GM23338 (cell line): ENCODE measurements at places on chromosomes 2 and 18.
A peak's percentile ranks its signal among the peaks of the same experiment; 100 is the strongest.

DNA sequence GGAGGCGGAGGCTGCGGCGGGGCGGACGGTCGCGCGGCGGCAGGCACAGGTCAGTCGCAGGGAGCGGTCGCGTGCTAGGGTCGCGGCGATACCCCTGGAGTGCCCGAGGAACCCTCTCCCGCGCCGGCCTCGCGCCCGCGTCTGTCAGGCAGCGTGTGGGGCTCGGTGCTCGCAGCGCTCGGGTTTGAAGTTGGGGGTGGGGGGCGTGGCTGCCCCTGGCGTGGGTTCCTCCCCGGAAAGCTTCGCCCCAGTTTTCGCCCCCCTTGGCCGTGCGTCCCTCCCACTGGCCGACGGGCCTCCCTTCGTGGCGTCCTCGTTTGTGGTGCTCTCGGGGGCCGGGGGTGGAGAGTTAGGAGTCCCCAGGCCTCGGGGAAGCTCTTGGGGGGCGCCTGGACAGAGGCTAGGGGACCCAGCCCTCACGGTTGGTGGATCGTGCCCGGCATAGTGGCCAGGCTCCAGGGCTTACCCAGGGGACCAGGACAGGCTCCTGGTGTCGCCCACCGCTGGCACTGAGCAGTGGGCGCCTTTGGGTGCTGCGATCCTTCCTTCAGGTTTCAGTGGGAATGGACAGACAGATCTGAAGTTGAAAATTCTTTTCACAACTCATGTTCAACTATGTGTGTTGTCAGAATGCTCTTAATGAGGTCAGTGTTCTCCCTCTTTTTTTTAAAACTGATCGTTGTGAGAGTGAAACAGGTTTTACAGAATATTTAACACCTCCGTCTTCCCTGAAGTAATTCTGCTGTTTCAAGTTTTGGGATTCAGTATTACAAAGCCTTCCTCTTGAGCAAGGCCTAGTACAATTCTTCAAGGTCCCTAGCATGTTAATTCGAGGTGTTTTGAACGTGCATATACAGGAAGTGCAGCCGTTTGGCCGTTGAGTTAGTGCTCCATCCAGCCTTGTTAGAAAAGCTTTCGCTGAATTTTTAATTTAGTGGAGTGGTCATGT lies 604 bp downstream of the RALBP1 start:
- DNase-seq = peak; percentile 20

GRCh38 chr2:146244830-146245229 lies 1600.0 kb upstream of the ACVR2A start:
- no peak for DNase-seq

DNA sequence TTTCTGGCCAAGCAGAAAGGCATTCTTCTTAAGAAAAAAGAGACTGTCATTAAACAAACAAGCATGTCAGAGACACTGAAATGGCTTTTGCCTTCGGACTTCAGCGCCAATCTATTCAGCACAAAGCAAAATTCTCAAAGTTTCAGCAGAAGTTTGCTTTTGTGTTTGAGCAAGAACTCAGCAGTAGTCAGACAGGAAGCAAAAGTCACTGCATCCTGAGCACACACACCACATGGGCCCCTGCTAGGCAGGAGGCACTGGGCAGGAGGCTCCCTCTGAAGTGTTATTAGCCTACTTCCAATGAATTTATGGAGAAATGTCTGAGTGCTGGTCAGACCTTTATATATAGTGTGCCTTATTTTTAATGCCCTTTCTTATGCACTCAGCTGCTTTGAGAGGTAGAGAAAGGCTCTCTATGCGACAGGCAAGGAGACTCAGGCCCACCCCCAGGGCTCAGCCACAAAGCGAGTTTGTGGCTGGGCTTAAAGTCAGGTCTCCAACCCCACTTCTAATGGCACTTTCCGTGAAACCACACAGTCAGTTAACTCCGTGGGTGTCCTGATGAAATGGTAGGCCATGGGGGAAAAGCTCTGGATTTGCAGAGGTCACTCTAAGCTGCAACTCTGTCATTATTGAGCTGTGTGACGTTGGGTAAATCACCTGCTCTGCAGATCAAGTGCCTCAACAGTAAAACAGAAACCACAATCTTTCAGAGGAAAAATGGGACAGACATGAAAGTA lies 161.0 kb upstream of the TMEM200C start:
- no peak for DNase-seq

- DNase-seq = no peak
Observed at GRCh38 chr2:179335732-179336131, 71.1 kb upstream of the SESTD1 start.

DNA sequence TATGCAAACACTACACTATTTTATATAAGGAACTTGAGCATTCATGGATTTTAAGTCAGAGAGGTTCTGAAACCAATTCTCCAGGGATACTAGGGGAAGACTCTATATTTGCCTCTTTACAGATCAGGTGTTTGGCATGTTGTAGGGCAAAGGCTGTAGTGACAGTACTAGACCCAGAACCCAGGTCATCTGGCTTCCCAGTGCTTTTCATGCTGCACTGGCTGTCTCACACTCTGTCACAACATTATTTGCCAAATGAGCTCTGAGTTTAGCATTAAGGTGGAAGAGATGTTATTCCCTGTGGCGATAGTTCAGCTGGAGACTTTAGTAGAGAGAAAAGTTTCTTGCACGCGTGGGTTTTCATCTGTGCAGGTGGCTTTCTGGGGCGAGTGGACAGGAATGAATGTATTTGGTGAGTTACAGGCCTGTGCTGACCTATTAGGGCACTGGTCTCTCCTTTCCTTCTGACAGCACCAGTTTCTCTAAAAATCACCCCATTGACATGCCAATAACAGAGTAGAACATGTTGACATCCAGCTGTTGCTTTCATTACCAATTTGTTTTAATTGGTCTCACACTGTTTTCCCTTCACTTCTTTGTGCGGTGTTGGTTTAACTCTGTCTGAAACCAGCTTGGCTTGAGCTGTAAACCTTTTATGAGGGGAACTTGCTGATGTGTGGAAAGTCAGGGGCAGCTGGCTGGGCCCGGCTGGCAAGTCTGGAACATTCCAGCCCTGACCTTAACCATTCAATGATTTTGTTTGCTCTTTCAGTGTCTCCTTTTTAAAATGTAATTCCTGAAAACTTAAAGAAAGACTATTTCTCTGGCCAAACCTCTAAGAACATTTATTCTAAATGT lies 643.0 kb upstream of the FAM98A start:
- DNase-seq = no peak

GRCh38 chr2:166944909-166945308 lies 56.6 kb downstream of the XIRP2 start:
- DNase-seq = peak; percentile 24

DNA sequence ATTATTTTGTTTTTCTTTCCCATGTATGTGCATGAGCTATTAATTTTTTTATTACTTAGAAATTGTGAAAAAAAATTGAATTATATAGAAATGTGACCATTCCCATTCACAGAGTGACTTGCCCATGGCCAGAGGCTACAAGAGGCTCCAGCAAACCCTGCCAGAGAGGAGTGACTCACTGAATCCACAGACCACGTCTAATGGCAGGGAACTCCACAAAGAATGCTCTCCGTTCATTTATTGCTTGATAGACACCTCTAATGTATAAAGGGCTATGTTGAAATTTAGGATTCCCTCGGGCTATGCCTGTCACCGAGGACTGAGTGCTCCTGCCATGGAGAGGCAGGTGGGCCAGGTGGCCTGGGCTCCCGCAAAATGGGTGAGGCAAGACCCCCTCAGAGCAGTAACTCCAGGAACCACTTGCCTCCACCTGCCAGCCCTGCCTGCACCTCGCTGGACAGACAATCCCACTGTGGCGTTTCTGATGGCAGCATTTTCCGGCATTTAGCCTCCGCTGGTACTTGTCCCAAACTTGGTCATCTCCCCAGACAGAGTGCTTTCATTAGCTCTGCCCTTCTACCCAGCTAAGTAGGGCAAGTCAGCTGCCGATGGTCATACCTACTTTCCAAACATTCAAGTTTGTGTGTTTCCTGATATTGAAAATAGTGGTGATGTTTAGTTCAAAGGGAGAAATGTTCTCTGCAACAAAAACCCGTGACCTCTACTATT lies 200.3 kb downstream of the PRKCE start:
- no peak for DNase-seq

GRCh38 chr2:103288696-103289095 lies 526.9 kb downstream of the TMEM182 start:
- DNase-seq = no peak

DNA sequence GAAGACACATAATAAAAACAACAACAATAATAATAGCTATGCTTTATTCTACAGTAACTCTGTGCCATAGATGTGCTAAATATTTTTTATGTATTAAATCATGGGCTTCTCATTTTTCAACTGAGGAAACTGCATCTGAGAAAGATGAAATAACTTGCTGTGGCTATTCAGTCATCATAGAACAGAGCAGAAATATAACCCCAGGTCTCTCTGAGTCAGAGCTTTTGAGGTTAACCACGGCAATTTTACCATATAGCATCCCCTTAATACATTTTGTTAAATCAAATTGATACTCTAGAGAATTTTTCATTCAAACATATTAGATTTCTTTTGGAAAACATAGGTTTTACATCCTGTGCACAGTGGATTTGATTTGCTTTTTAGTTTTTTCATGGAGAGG lies 586.6 kb upstream of the KLHL29 start:
- no peak for DNase-seq

DNA sequence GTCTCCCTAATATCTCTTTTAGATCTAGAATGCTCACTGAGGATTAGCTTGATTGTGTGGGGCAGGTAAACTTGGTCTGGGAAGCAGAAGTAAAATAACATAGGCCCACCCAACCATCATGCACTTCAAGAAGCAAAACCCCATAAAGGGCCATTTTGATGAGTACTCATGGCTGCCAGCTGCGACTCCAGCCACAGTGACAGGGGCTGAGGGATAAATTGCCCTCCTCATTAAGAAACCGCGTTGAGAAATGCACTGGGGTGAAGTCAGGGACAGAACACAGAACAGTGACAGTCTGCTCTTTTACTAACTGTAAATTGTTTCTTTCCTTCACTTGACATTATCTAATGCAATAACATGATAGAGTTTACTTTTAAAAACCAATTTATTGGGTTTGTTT lies 60.2 kb downstream of the RND3 start:
- DNase-seq = no peak

- no peak for DNase-seq
Observed at GRCh38 chr2:14994721-14995120, 362.2 kb downstream of the LRATD1 start.

DNA sequence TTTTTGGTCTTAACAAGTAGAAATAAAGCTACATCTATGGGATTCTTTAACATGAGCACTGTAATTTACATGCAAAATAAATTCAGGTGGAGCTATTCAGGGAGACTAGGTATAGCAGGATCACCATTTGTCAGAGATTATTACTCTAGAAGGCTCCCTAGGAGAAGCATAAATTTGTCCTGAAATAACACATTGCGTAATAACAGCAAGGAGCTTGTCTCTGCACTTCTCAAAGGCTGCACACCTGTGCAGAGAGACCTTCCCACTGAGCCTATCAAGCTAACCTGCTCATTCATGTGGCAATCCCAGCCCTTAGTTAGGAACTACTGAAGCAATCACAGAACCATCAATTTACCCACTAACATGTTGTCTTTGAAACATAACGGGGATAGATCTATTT lies 437.4 kb upstream of the MC4R start:
- no peak for DNase-seq

GRCh38 chr2:202184557-202184956 lies 53.8 kb downstream of the SUMO1 start:
- DNase-seq = no peak

DNA sequence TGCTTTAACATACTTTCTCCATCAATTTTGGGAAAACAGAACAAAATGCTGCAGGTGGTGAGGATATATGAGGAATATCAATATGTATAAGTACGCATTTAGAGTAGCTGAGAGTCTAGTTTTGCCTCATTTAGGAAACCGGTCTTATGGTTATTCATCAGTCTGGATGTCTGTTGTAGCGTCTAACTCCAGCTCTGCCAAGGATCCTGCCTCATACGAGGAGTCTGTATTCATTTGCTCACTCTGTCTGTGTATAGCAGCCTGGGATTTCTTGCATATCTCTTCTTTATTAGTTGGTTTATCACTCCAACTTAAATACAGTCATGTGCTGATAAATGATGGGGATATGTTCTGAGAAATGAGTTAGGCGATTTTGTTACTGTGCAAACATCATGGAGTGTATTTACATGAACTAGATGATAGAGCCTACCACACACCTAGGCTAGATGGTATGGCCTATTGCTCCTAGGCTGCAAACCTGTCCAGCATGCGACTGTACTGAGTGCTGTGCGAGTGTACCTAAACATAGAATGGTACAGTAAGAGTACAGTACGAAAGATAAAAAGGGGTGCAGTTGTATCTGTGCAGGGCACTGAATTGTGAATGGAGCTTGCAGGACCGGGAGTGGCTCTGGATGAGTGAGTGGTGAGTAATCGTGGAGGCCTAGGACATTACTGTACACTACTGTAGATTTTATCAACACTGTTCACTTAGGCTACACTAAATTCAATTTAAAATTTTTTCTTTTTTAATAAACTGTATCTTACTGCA lies 148.1 kb downstream of the ZNF407 start:
- DNase-seq = no peak

- DNase-seq = no peak
Observed at GRCh38 chr2:28089486-28089885, 199.0 kb downstream of the BABAM2 start.

DNA sequence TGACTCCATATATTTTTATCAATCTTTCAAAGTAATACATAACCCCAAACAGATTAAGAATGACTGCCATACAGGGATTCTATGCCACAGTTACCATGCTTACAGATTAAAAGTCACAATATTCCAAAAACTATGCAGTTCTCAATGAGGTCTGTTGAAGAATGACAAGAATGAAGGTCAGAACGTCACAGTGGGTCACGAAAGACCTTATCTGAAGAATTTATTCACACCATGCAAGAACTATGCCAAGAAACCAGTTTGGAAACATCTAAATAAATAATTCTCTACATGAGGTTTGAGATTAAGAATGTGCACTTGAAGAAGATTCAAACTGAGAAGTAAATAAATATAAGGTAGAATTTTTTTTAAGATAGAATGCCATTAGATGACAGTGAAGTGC lies 253.3 kb downstream of the EXOC6B start:
- no peak for DNase-seq

DNA sequence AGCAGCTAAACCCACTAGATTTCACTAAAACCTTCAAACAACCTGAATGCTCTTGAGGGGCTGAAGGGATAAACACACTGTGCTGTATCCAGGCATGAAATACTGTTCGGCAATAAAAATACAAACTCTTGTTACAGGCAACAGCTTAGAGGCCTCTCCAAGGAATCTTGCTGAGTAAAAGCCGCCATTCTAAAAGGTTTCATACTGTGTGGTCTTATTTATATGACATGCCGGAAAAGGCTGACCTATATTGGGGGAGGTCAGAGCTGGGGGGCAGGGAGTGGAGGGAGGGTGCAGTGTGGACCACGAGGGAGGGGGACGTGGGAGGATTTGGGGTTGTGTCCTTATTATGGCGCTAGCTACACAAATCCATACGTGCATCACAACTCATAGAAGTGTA lies 136.2 kb downstream of the MBP start:
- no peak for DNase-seq

GRCh38 chr2:147927053-147927588 lies 82.3 kb downstream of the ACVR2A start:
- DNase-seq = no peak
